IPS DF 6.9 (cell line): ENCODE measurements at places on chromosomes 3 and 15.
A peak's percentile ranks its signal among the peaks of the same experiment; 100 is the strongest.

- H3K4me3 ChIP-seq = no peak overlapping the region
- no peak overlapping the region for H3K27ac ChIP-seq
- H3K4me1 ChIP-seq = peaks cover 3% of the 10 kb centered on the region; the same call in 1 of the 2 replicates
- no peak for DNase-seq
- H3K27me3 ChIP-seq = no peaks in the 10 kb centered on the region
- H3K36me3 ChIP-seq = no peaks in the 10 kb centered on the region
Measured at GRCh38 chr3:72269475-72269874, 484.5 kb upstream of the PROK2 start.

DNA sequence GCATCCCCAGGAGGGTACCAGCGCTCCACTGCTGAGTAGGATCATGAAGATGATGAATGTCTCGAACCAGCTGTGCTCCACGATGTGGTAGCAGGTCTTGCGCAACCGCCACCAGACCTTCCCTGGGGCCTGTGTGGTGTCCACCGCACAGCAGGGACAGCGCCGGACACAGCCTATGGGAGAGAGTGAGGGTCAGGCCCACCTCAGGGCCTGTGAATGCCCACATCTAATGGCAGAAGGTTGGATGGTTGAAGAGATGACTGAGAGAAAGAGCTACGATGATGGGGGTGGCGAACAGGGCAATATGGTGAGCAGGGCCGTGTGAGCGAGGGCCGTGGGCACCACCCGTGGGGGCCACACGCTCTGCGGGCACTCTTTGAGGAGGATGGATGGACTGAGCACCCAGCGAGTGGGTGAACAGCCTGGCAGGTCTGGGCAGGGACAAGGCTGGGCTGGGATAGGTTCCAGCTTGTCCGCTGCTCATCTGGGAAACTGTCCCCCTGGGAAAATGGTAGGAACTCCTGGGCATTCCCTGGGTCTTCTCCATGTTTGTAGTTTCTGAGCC, 74.1 kb downstream of the SCN5A start:
- H3K27ac ChIP-seq = no peak overlapping the region
- no peaks in the 10 kb centered on the region for H3K36me3 ChIP-seq
- DNase-seq = no peak

GRCh38 chr3:124032881-124033359, 41.0 kb upstream of the ROPN1 start:
- H3K27ac ChIP-seq = no peak overlapping the region
- H3K4me1 ChIP-seq = peaks cover 3% of the 10 kb centered on the region
- H3K27me3 ChIP-seq = peaks cover 17% of the 10 kb centered on the region
- peak; percentile 37 for DNase-seq

DNA sequence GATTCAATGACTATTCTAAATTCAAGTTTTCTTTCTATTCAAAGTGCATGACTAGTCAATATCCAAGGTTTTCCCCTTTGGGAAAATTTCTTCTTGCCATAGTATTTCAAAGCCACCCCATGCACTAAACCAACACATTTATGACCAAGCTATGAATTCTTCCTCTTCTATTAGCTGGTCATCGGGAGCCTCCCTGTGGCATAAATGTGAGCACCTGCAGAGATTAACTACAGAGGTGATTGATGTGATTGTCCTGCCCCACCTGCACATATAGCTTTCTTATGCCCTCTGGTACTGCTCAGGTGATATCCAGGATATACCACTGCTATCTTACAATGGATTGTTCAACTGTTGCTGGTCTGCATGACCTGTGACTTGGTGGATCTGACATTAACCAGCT, 694.9 kb downstream of the ZBBX start:
- H3K27me3 ChIP-seq = no peaks in the 10 kb centered on the region
- DNase-seq = no peak
- no peak overlapping the region for H3K27ac ChIP-seq
- H3K4me3 ChIP-seq = no peak overlapping the region

DNA sequence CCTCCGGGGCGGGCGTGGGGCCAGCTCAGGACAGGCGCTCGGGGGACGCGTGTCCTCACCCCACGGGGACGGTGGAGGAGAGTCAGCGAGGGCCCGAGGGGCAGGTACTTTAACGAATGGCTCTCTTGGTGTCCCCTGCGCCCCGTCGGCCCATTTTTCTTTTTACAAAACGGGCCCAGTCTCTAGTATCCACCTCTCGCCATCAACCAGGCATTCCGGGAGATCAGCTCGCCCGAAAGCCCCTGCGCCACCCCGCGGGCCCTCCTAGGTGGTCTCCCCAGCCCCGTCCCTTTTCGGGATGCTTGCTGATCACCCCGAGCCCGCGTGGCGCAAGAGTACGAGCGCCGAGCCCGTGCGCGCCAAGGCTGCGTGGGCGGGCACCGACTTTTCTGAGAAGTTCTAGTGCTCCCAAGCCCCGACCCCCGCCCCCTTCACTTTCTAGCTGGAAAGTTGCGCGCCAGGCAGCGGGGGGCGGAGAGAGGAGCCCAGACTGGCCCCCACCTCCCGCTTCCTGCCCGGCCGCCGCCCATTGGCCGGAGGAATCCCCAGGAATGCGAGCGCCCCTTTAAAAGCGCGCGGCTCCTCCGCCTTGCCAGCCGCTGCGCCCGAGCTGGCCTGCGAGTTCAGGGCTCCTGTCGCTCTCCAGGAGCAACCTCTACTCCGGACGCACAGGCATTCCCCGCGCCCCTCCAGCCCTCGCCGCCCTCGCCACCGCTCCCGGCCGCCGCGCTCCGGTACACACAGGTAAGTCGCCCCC, at the start of gene THBS1:
THBS1 (plus strand) TSS at position 595 of the 757 bp plus-strand sequence. CDS start 779 bp downstream, outside the sequence.
- no peaks in the 10 kb centered on the region for H3K27me3 ChIP-seq
- peaks cover 26% of the 10 kb centered on the region for H3K36me3 ChIP-seq
- DNase-seq = peak; percentile 75
- peak within 1 kb of the TSS; percentile 50; the same call in 1 of the 2 replicates for H3K4me3 ChIP-seq
- no peak within 1 kb of the TSS for H3K27ac ChIP-seq

DNA sequence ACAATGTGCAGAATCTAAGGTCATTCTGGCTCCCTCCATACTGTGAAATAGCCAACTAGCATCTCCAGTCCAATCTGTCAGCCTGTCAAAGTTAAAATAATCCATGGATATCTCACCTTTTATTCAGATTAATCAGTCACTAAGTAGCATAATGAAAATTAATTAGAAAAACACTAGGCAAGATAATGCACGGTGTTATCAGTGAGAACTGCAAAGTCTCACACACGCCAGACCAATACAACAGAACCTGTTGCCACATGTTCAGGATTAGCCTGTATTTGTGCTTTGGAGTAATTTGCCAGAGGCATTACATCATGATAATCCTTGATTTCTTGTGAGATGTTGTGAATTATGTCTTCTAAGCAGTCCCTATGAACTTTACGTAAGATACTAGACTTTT, 820.4 kb upstream of the ALCAM start:
- H3K36me3 ChIP-seq = no peaks in the 10 kb centered on the region
- H3K4me3 ChIP-seq = no peak overlapping the region
- DNase-seq = no peak
- H3K27me3 ChIP-seq = peaks cover 7% of the 10 kb centered on the region

GRCh38 chr15:77475898-77476297, 55.2 kb downstream of the HMG20A start:
- no peaks in the 10 kb centered on the region for H3K27me3 ChIP-seq
- no peaks in the 10 kb centered on the region for H3K4me1 ChIP-seq
- H3K27ac ChIP-seq = no peak overlapping the region
- H3K4me3 ChIP-seq = no peak overlapping the region
- no peak for DNase-seq

- no peaks in the 10 kb centered on the region for H3K27me3 ChIP-seq
- no peak overlapping the region for H3K27ac ChIP-seq
Measured at GRCh38 chr3:148360051-148360450, 337.7 kb upstream of the AGTR1 start.

DNA sequence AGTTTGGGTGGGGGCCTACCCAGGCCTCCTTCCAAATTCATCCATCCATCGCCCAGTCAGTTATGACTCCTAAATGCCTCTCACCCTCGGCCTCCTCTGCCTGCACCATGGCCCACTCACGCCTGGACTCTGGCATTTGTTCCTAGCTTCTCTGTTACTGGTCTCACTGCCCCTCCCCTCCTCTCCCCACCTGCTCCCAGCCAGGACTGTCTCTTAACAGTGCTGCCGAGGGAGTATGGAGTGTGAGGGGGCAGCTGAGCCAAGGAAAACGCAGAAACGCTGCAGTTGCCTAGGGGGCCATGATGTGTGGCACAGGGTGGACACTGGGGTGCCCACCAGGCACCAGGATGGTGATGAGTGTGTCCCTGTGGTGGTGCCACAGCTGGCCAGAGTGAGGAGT, 3.1 kb downstream of the RCCD1 start:
- DNase-seq = no peak
- H3K36me3 ChIP-seq = peaks cover 11% of the 10 kb centered on the region
- no peaks in the 10 kb centered on the region for H3K27me3 ChIP-seq
- no peak overlapping the region for H3K27ac ChIP-seq
- H3K4me3 ChIP-seq = no peak overlapping the region

DNA sequence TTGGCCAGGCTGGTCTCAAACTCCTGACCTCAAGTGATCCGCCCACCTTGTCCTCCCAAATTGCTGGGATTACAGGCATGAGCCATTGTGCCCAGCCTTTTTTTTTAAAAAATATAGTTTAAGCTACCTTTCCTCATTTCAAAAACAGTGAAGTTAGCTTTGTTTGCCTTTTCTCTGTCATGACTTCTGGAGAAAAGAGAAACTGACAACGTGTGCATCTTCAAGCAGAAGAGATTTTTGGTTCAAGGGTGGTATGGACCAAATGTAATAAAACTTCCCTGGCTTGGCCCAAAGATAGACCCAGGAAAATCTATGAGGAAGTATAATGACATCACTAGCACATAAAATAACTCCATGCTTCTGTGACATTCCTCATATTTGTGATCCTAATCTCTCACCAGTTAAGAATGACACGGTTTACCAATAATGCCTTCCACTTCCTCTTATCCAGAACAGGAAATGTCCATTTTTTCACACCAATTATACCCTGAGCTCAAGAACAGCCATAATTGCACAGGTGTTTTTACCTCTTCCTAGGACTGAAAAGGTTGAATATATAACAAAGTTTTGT, 781.2 kb upstream of the NR2F2 start:
- H3K4me1 ChIP-seq = no peaks in the 10 kb centered on the region
- no peak for DNase-seq
- H3K27me3 ChIP-seq = no peaks in the 10 kb centered on the region
- H3K27ac ChIP-seq = no peak overlapping the region
- no peaks in the 10 kb centered on the region for H3K36me3 ChIP-seq
